ENCODE measurements at places on chromosomes 3 and 15. TPM values are rescaled to one million over a fixed set of nuclear protein-coding genes. Genes with fewer than 3 reads are reported as not detected.
A peak's percentile ranks its signal among the peaks of the same experiment; 100 is the strongest.

GRCh38 chr15:84781495-84781894 is 33.1 kb downstream of the ZNF592 start:
- DNase-seq, result no peak

GRCh38 chr3:105931500-105931899 is 62.7 kb upstream of the CBLB start:
- no peak for DNase-seq

GRCh38 chr15:29557171-29557570 is 265.1 kb downstream of the TJP1 start:
- no peak for DNase-seq

DNA sequence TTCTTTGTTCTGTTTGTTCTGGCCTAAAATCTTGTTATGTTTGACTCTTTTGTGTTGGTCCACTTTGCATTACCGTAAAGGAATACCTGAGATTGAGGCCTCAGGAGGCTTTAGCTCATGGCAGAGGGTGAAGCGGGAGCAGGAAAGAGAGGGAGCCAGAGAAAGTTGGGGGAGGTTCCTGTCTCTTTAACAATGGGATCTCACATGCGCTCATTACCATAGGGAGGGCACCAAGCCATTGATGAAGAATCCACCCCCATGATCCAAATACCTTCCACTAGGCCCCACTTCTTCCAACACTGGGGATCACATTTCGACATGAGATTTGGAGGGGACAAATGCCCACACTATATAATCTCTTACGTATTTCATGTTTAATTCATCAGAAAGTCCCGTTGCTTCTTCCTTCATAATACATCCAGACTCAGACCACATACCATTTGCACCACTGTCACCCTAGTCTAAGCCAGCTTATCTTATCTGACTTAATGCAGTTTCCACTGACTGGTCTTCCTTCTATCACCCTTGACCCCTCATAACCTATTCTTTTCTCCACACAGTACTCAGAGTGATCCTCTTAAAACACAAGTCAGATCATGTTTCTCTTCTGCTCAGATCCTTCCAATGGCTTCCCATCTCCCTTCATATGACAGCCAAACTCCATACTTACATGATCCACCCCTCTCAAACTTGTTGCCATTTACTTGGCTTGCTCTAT is 13.5 kb downstream of the KBTBD8 start:
- DNase-seq, result no peak

OR5K2 gene
- not detected for total RNA-seq

DAG1 gene
- 20.3 TPM for total RNA-seq

DNA sequence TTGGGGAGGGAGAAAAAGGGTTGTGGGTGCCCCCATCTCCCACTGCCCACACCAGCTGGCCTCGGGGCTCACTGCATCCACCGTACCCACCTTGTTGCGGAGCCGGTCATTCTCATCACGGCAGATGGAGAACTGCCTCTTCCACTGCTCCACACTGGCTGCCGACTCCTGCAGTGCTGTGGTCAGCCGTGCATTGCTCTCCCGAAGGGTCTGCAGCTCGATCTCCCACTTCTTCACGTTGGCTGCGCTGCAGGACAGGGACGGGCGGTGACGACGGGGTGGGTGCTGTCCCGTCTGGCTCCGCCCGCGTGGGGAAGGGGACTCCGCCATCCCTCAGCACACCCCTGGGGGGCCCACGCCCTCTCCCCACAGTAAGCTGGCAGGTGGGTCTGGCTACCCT is 45.1 kb downstream of the WHAMM start:
- no peak for DNase-seq

GRCh38 chr15:40999190-40999589 is 45.9 kb downstream of the CHAC1 start:
- peak; percentile 99 for DNase-seq

- no peak for DNase-seq
These were observed 314.6 kb downstream of the RPLP1 start for GRCh38 chr15:69767191-69767590.

DNA sequence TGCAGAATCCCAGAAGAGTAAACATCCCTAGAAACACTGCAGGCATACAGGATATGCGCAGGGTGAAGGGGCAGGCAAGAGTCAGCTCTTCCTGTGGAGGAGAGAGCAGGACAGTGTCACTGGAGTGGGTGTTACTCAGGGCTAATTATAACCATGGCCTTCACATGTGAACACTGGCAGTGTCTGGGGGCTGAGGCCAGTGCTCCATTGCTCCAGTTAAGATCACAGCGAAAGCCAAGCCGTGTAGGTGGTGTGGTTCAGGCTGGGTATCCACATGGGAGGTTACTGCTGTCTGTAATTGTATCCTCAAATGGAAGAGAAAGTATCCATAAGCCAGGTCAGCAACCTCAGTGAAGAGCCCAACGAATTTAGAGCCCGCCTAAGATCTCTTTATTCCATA is 84.6 kb downstream of the MESD start:
- DNase-seq, result no peak

GRCh38 chr3:23396746-23397145 is 193.6 kb downstream of the UBE2E2 start:
- peak; percentile 78 for DNase-seq

NPAP1 gene
- total RNA-seq, result not detected

ROBO2 gene
- 0.26 TPM for total RNA-seq

DNA sequence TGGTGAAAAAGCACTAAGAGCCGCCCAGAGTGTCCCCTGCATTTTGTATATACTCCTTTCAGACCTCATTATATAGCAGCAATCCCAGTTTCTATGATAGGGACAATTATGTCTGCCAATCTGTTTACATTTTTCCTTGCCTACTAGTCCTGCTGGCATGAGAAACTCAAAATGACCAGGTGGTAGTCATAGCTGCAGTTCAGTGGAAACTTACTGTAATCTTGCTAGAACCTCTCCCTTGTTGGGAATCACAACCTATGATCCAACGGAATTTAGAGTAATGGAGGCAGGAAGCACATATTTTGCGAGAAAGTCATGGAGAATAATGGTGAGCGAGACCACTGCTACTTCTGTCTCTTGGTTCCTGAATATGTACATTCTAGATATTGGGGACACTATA is 28.6 kb upstream of the MINAR1 start:
- no peak for DNase-seq

DNA sequence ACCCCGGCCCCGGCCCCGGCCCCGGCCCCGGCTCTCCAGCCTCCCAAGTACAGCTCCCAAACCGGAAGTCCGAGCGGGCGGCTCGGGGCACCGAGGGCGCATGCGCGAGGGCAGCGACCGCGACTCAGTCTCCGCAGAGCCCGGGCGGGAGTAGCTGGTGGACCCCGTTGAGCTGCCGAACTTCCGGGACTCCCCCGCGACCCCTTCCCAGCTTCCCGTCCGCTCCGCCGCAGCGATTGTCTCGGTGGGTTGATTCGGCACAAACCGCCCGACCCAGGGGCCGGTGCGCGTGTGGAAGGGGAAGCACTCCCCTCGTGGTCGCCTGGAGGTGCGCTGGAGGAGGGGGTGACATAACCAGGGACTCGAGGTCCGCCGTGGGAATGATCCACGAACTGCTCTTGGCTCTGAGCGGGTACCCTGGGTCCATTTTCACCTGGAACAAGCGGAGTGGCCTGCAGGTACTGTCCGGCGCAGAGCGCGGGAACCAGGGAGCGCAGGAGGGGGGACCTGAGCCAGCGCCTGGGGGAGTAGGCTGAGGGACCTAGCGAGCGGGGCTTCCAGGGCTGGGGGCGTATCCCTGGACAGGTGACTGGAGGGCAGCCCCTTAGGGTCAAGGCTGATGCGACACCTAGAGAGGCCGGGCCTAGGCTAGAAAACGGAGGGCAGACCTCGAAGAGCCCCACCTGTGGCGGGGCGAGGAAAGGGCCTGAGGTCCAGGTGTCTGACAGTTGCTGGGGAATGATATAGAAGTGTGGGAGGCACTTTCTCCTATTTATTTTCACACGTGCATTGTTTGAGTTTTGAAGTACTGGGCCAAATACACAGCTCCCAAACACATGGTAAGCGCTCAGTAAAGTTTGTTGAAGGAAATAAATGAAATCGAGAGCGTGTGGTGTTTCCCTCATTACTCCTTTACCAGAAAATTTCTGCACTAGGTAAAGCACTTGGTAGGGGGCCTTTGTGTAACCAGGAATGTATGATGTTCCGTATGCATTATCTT is at the start of the genes TUBGCP4 and ZSCAN29:
Gene TUBGCP4, plus strand, starts transcription at position 127 of the 1,000 bp plus-strand sequence. Its CDS starts 254 bp downstream, at position 381.
Gene ZSCAN29, minus strand, starts transcription at position 69 of the 1,000 bp plus-strand sequence. CDS start 1,130 bp downstream, outside the sequence.
- peak; percentile 53 for DNase-seq

GRCh38 chr15:32867313-32867626 is 149.5 kb downstream of the GREM1 start:
- DNase-seq, result peak; percentile 90

DNA sequence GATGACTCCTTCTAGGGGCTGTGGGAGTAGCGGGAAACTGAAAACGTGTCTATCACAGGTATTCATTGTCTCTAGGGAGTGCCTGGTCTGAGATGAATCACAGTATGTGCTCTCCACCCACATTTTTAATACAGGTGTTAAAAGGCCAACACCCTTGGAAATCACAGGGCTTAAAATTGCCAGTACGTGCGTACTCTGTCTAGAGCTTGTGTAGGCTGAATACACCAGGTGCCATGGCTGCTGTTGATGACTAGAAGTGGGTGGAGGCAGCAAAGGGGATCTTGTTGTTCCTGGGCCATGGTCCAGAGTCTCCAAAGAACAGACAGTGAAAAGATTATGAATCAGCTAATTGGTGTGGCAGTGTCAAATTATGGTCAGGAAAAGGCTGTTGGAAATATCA is 35.1 kb upstream of the P3H2 start:
- DNase-seq, result peak; percentile 100

DNA sequence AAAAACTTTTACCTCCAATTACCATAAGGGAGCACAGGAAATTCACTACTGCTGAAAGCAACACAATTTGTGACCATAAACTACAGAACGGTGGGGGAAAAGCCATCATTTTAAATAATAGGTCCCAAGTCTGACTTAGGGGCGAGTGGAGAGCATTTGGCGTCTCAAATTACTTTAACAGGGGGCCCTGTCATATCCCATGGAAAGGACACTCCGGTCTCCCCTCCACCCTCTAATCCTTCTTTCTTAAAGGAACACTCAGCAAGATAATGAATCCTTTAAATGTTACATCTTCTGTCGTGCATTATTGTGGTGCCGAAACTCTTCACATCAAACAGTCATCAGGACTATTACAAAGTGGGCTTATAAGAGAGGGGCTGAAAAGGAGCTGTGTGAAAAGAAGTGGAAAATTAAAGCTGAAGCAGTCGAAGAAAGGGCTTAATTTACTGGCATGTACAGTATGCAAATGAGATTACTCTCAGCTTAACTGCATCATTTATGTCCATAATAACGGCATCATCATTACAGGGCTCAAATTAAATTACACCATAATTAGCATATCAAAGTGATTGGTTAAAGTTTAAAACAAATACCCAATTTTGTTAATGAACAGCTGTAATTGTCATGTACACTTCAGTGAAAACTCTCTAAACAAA is 342.2 kb downstream of the FOXP1 start:
- DNase-seq, result no peak

DAZL gene
- not detected for total RNA-seq

DNA sequence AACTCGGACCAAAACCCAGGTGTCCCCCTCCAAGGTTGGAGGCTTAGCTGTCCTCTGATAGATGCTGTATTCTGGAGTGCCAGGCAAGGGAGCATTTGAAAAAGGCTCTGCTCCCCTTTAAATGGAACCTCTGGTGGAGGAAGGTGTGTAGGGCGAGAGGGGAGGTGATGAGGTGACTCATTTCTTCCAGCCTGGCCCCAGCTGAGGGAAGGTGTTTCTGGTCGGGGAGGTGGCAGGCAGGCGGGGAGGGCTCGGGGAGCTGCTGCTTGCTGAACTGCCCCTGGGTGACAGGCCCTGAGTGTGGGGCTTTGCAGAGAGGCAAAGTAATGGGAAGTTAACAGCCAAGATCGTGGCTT is 18.8 kb downstream of the PSTPIP1 start:
- DNase-seq, result peak; percentile 26

- DNase-seq, result peak; percentile 20
These were observed 63.1 kb downstream of the EDEM1 start for GRCh38 chr3:5250467-5251195.

DUOXA2 gene
- total RNA-seq, result not detected

GRCh38 chr3:78077842-78078241 is 1037.9 kb downstream of the ROBO2 start:
- DNase-seq, result no peak

DNA sequence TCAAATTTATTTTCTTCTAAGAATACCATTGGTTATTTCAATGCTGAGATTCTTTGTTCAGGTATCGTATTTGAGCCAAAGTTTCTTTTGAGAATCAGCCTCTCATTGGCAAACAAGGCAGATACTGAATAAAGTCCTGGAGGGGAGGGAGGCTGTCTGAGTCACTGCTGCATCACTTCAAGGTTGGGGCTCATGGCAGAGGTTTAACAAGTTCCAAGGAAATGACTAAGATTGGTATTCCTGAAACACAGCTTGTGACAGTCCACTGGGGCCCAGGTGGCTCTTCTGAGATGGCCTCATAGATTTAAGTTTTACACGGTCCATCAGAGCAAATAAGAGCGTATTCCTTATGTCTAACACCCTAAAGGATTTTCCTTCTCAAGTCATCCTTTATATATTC is 213.8 kb upstream of the STAC start:
- peak; percentile 96 for DNase-seq

CPNE4 gene
- under 0.01 TPM for total RNA-seq

GRCh38 chr3:122512284-122512683 is 2.5 kb downstream of the KPNA1 start:
- DNase-seq, result no peak

- DNase-seq, result no peak
These were observed 19.0 kb downstream of the ADAMTS9 start for GRCh38 chr3:64668582-64669510.

STAC gene
- 1.1 TPM for total RNA-seq

DNA sequence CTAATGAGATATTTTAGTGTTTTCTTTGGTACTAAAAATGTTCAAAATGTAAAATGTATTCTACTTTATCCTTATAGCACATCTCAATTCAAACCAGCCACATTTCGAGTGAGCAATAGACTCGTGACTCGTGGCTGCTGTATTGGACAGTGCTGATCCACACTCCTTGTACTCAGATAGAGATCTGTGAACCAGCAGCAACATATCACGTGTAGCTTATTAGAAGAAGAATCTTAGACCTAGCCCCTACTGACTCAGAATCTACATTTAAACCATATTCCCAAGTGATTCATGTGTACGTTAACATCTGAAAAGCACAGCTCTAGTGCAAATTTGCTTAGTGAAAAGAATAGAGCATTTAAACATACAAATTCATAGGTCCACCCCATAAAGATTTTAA is 130.9 kb downstream of the IL1RAP start:
- DNase-seq, result no peak

DNA sequence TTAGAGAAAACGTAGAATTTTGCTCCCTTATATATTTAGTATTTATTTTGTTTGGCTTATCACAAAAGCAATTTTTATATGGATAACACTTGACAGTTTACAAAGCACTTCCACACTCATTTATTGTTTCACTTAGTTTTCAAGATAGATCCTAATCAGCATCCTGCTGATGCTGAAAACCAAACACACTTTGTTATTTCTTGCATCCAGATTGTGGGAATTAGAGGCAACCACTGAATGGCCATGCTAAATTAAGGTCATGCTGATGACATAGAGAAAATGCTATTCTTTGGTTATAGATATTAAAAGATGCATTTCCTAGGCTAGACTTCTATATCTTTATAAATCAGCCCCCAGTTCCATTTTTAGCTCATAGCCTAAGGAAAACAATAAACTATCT is 474.1 kb upstream of the KCNMB2 start:
- no peak for DNase-seq

GRCh38 chr3:115147329-115148141 is 447 bp upstream of the ZBTB20 start:
- DNase-seq, result peak; percentile 98
